Fibroblast of the conjunctiva (primary cell): ENCODE measurements at places on chromosomes 4 and X.

- DNase-seq, result no peak
These were observed 509.9 kb downstream of the SPOCK3 start for GRCh38 chr4:166724369-166724768.

DNA sequence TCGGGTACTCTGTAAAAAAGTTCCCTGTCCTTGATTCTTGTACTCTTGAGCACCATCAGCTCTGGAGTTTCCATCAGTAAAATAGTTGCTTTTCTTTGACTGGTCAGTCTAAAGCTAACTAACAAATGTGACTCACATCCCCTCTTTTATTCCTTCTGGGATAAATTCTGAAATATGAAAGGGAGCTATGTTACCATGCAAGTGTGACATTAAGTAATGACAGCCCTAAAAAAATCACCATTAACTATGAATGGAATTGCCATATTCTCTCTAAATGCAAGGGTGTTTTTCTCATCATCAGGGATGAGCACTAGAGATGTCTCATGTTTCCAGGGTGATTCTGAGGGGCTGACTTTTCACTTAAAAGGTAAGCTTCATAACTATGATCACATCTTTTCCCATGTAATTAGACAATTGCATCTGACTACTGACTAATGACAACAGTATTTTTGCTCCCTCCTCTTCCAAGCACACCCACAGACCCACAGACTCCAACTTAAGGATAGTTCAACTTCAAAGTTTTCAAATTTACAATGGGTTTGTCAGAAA is 26.9 kb upstream of the RASGEF1B start:
- DNase-seq, result no peak

DNA sequence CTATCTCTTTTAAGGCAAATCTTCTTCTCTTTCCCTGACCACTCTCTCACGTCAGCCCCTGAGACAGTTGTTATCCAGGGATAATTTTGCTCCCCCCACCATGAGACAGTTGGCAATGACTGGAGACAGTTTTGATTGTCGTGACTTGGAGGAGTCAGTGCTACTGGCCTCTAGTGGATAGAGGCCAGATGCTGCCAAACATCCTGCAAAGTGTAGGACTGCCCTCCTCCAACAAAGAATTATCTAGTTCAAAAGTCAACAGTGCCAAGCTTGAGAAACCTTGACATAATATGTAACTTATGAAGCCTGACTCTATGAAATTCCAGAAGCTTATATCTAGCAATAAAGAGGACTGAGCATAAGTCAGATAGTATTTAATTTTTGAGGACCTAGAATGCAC is 502.1 kb upstream of the IGFBP7 start:
- no peak for DNase-seq

- peak; percentile 75 for DNase-seq
These were observed at the start of gene CD99 for GRCh38 chrX:2690856-2691542. Gene CD99 (plus strand): TSS chrX:2691295. CDS start chrX:2691361, 66 bp downstream.

GRCh38 chrX:47572773-47573340 is 9.4 kb upstream of the TIMP1 start:
- no peak for DNase-seq

- DNase-seq, result no peak
These were observed 243.4 kb downstream of the AR start for GRCh38 chrX:67787196-67787595.

- no peak for DNase-seq
These were observed 6.5 kb downstream of the NKX3-2 start for GRCh38 chr4:13537832-13538177.

GRCh38 chrX:106959901-106960300 is 39.7 kb downstream of the CLDN2 start:
- no peak for DNase-seq

DNA sequence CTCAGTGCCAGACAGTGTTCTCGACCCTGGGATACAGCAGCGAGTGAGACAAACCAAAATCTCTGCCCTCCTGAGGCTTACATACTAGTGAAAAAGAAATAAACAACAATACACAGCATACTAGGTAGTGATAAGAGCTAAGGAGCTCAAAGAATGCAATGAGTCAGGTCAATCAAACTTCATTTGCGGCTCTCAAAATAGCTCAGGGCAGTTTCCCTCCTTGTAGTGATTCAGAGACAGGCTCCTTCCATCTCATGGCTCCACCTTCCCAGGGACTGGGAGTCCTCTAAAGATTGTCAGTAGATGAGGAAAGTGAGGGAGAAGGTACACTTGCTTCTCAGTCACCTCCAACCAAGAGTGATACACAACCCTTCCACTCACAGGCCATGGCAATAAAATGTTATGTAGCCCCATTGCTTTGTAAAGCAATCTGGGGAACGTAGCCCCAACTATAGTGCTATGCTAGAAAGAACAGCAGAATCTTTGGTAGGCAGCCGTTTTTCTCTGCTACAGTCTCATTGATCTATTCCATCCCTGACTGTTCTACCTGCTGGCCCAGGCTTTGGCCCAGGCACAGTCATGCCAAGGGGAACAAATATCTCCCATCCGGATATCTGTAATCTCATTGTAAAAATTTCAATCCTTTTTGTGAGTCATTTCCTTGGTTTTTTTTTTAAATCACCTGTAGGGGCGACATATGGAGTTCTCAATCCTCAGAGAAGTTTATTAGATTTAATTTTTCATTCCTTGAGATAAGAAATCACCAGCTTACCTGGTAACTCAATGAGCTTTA is 183.1 kb upstream of the S100G start:
- no peak for DNase-seq

- DNase-seq, result no peak
These were observed 98.4 kb upstream of the ACSL4 start for GRCh38 chrX:109831326-109831985.

GRCh38 chr4:13344216-13344615 is 139.9 kb downstream of the RAB28 start:
- DNase-seq, result no peak

DNA sequence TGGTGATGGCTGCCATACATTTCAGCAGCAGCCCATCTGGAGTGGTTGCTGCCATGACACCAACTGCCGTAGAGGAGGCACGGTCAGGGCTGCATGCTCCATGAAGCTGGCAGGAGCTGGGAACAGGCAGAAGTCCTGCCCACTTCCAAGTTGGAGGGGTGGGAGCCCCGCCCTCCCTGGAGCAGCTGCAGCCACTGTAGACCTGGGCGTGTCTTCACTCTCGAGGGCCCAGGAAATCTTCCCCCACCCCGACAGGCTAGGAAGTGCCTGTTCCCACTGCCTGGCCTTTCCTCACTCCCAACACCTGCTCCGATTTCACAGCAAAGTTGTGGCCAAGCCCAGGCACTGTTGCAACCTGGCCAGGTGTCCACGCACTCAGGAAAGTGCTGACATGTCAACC is 42.3 kb downstream of the NALF2 start:
- no peak for DNase-seq

- no peak for DNase-seq
These were observed 210.9 kb upstream of the FAM241A start for GRCh38 chr4:111934314-111934713.

DNA sequence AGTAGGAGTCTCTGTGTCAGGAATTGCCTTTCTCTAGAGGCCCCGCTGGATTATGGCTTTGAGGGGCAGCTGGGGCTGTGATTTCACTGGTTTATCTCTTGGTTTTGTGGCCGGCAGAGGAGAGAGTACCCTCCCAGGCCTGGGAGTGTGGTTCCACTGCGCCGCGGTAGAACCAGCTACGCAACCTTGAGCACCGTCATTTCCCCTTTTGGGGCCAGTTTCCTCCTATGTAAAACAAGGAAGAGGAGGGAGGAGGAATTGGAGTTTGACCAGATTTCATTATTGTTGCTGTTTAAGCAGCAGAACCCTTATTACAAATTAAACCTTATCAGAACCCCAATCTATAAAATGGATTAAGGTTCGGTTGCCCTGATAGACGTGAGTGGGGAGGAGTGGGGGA is 4.4 kb downstream of the SOX3 start:
- DNase-seq, result no peak

GRCh38 chrX:47239199-47239598 is 6.4 kb downstream of the USP11 start:
- no peak for DNase-seq
